Iris pigment epithelial cell (primary cell): ENCODE measurements at places on chromosomes 1 and 21.

DNA sequence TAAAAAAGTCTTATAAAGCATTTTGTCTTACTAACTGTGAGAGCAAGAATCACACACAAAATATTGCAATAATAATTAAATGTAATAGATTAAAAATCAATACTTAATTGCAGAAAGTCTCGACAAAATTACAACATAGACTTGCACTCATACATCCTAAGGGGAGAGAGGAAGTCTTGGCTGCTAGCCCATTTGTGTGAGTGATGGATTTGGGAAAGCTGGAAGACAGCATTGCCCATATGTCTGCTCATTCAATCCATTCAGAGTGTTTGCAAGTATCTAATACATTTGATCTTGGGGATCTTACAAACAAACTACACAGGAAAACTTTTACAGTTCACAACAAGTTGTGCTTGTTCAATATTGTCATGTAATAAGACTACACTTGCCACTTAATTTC lies 140.5 kb downstream of the COL11A1 start:
- no peak for DNase-seq

GRCh38 chr1:227889863-227890405 lies 57.8 kb downstream of the WNT9A start:
- no peak for DNase-seq

DNA sequence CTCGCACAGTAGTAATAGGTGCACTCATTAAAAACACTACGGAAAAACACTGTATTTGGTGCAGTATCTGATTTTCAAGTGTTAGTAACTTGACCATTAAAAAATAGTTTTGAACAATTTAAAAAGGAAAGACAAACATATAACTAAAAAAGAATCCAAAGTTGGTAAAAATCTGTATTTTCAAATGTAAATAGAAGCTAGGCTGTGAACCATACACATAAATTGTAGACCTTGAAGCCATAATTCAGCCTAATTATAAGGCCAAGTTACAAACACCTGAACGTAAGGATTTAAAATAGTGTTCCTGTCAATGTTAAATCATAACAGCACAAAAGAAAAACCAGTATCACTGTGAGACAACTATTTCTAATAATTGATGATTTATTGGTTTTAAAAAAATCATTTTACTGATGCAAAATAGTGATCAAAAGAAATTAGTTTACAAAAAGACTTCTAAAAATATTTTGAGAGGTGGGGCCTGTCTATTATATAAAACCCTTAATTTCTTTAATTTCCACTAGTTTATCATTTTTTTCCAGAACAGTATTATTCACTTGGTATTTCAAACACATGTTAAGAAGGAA lies 4.5 kb downstream of the IRF2BP2 start:
- no peak for DNase-seq

DNA sequence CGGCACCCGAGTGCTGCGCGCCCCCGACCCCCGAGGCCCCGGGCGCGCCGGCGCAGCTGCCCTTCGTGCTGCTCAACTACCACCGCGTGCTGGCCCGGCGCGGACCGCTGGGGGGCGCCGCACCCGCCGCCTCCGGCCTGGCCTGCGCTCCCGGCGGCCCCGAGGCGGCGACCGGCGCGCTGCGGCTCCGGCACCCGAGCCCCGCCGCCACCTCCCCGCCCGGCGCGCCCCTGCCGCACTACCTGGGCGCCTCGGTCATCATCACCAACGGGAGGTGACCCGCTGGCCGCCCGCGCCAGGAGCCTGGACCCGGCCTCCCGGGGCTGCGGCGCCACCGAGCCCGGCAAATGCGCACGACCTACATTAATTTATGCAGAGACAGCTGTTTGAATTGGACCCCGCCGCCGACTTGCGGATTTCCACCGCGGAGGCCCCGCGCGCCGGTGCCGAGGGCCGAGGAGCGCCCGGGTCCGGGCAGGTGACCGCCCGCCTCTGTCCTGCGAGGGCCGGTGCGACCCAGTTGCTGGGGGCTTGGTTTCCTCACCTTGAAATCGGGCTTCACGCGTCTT lies 49.0 kb downstream of the SIM2 start:
- peak; percentile 39 for DNase-seq

GRCh38 chr1:184972315-184973055 lies 1.8 kb downstream of the NIBAN1 start:
- DNase-seq = peak; percentile 73

GRCh38 chr1:237181743-237182317 lies 139.8 kb downstream of the RYR2 start:
- peak; percentile 4 for DNase-seq

- no peak for DNase-seq
Measured at GRCh38 chr1:81296601-81297000, 504.1 kb upstream of the ADGRL2 start.

- no peak for DNase-seq
Measured at GRCh38 chr1:233278631-233279030, 16.9 kb downstream of the PCNX2 start.

DNA sequence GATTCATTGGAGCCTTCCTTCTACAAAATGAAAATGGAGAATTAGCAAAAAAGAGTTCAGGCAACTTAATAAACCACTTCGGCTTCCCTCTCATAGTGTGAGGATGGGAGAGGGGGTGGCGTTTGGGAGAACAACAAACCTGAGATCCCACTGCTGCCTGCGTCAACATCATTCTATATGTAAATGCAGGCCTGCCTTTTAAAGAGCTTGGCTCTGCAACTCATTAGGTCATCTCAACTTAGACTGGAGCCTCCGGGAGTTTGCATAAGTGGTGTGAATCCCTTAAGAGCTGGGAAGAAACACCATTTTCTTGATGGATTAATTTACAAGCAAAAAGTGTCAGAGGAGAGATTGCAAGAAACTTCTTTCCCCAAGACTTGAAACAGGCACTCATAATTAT lies 127.6 kb upstream of the DAB1 start:
- DNase-seq = no peak

- no peak for DNase-seq
Measured at GRCh38 chr21:46051379-46051770, 46.5 kb upstream of the COL6A2 start.

- DNase-seq = no peak
Measured at GRCh38 chr1:30881319-30882181, 27.0 kb downstream of the SDC3 start.

DNA sequence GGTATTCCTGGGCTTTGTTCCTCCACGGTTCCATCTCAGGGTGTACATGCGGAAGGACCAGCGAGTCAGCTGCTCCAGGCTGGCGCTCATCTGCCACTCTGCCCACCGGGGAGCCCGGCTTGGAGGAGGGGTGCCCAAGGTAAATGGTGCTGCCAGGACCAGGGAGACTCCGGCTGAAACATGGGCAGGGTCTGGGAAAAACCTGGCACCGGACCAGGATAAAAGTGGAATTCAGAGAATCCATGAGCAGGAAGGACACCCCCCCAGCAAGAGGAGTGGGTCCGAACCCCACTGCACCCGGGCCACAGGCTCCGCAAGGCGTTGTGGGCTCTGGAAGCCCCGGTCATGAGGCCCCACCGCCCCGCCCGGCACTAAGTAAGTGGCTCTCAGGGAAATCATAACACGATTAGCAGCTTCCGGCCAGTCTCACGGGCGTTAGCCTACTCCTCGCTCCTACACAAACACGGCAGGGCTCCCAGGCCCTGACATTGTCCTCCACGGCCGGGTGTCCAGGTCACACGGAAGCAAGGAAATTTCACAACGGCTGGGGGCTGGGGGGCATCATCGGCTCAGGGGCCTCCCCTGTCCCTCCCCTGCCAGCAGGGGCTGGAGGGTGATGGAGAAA lies 21.1 kb downstream of the MEGF6 start:
- DNase-seq = peak; percentile 41

- no peak for DNase-seq
Measured at GRCh38 chr1:150572918-150573647, 6.3 kb downstream of the MCL1 start.

DNA sequence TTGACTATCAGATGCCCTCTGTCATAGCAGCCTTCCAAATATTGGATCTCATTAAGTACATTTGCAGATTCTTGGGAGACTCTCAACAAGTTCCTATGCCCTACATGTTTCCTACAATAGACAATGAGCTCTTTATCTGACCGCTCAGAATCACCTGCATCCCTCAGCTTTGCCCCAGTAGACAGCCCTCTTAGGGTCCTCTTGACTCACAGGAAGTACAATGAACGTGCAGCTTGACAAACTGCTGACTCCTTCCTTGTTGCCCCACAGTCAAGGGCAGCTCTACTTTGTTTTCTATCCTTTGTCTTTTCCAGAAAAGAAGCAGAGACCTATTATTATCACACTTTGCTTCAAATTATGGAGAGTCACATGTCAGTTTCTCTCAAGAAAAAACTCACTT lies 27.6 kb downstream of the SLC44A5 start:
- no peak for DNase-seq

DNA sequence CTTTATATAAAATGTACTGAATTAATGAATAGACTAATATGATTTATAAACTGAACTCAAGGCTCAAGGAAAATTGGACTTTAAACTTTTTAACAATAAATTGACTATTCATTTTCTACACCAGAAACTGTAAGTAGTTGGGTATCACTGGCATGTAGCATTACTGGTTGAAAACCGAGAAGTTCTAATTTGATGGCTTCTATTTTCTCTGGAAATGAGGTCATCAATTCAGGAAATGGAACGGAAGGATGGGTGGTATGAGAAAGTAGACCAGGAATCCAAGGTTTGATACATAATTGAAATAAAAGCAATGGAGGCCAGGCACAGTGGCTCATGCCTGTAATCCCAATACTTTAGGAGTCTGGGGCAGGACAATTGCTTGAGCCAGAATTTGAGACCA lies 50.4 kb downstream of the RERE start:
- DNase-seq = no peak
